Stimulated activated CD8-positive, alpha-beta memory T cell treated with anti-CD3 and anti-CD28 coated beads, Interleukin-4, amount 100 ng/mL, for 4 hours (primary cell): ENCODE measurements at places on chromosomes 6 and 20.

GRCh38 chr20:54598352-54598751 lies 123.0 kb downstream of the DOK5 start:
- no peak for DNase-seq

DNA sequence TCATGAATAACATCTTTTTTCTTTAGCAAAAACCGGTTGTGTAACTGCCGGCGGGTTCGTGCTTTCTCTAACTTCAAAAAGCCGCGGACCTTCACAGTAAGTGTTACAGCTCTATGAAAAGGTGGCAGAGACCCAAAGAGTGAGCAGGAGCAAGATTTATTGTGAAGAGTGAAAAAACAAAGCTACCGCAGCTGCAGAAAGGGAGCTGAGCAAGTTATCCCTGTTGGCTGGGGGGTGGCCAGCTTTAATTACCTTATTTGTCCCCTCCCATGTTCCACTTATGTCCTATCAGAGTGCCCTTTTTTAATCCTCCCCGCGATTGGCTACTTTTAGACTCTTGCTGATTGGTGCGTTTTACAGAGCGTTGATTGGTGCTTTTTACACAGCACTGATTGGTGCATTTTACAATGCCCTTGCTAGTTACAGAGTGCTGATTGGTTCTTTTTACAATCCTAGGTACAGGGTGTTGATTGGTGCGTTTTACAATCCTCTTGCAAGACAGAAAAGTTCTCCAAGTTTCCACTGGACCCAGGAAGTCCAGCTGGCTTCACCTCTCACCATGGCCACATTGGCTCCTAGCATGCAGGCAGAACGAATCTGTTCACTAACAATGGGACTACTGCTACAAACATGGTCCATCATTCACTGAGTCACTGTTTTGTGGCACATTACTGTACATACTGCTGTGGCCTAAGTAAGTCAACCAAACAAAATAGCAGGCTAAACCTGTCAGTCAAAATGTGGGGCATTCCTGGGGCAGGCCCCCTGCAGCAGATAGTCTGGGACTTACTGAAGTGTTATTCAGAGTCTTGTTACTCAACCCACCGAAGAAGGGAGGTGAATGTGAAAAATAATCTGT lies 52.8 kb downstream of the MYLIP start:
- no peak for DNase-seq

- no peak for DNase-seq
Observed at GRCh38 chr6:161637658-161638057, 363.8 kb upstream of the AGPAT4 start.

DNA sequence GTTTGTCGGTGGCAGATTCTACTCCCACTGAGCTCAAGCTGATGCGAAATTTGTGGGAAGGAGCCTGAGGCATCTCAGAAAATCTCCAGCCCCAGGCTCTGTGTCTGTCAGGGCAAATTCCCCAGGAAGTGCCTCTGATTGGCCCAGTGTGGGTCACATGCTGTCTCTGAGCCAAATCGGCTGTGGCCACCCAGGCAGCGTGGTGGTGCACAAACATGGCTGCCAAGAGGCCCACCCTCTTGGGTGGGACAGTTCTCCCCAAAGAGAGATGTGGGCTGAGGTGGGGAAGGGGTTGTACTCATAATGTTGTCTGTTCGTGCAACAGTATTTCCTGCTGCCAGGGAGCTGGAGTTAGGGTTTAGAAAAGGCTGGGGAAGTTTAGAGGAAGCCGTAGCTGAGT lies 130.6 kb downstream of the BMP7 start:
- DNase-seq = no peak

GRCh38 chr6:12506159-12506558 lies 210.4 kb upstream of the PHACTR1 start:
- no peak for DNase-seq

- DNase-seq = peak; percentile 77
Observed at GRCh38 chr20:45373353-45374100, 4.6 kb downstream of the TP53TG5 start.

- no peak for DNase-seq
Observed at GRCh38 chr6:132675749-132676148, 16.8 kb upstream of the TAAR1 start.

GRCh38 chr6:6622501-6622900 lies 34.0 kb downstream of the LY86 start:
- DNase-seq = no peak

DNA sequence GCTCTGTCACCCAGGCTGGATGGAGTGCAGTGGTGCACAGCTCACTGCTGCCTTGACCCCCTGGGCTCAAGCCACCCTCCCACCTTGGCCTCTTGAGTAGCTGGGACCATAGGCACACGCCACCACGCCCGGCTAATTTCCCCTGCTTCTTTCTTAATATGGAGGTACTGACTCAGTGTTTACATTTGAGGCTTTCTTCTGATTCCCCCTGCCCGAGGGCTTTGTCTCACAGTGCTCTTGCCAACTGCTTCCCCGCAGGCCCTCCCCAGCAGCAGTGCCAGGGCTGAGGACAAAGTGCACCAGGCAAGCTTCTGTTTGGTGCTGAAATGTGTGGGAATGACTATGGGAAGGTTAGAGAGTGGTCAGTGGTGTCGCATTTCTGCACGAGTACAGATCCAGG lies 34.8 kb downstream of the NR2E1 start:
- no peak for DNase-seq

- DNase-seq = no peak
Observed at GRCh38 chr20:24776755-24777271, 172.3 kb upstream of the CST7 start.

DNA sequence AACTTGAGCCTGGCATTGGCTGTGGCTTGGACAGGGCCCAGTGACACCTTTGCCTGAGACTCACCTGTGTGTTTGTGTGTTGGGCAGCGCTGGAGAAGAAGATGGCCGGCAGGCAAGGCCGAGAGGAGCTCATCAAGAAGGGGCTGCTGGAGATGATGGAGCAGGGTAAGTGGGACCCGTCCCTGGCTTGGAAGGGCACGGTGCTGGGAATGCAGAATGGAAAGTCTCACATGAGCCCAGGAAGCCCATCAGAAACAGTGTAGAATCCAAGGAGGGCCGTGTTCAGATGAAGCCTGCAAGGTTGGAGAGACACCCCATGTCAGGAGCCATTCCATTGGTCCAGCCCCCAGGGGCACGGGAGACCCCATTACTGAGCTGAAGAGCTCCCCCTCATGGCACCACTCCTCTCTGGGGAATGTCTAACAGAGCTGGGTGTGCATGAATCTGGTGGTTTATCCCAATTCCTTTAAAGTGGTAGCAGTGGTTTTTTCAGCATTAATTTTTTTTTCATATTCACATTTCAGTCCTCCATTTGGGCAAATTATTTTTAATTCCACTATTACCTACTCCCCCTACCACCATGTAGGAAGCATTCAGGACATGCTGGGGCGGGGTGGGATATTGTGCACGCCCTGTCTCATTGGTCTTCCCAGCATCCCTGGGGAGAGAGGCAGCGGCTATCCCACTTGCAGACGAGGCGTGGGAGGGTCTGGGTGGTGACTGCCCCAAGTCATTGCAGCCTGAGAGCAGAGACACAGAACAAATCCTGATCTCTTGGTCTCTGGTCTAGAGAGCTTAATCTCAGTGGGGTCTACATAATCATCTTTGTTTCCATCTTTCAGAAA lies 143.6 kb downstream of the PHACTR3 start:
- DNase-seq = no peak

DNA sequence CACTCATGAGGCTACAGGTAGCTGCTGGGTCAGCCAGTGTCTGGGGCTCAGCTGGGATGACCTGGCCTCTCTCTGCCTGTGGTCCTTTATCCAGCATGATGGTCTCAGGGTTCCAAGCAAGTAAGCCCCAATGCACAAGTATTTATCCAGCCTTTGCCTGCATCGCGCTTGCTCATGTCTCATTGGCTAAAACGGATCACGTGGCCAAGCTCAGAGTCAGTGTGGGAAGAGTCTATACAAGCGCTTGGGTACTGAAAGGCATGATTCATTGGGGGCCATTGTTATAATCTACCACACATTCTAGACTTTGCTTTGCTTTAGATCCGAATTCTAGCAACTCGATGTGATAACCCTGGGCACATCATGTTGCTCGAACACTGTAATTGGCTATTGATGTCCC lies 48.3 kb downstream of the PPP1R16B start:
- no peak for DNase-seq

GRCh38 chr6:70280400-70280853 lies 22.5 kb downstream of the COL9A1 start:
- no peak for DNase-seq

GRCh38 chr6:151112130-151112529 lies 127.6 kb upstream of the AKAP12 start:
- no peak for DNase-seq

DNA sequence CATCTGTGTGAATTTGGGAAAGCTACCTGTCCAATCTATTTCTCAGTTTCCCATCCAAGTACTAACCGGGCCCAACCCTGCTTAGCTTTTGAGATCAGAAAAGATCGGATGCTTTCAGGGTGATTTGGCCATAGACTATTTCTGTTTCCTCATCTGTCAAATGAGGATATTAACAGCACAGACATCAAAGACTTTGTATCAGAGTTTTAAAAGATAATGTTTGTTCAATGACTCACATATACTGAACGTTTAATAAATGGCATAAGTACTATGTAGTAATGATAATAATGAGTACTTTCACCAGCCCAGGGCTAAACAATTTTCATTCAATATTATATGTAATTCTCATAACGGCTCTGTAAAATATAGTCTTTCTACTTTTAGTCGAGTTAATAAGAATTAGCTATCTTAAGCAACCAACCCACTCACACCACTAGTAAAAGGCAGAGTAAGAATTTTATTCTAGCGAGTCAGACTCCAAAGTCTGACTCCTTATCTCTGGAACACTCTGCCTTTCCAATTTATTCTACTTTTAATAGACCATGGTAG lies 216.5 kb downstream of the ARHGAP18 start:
- no peak for DNase-seq

DNA sequence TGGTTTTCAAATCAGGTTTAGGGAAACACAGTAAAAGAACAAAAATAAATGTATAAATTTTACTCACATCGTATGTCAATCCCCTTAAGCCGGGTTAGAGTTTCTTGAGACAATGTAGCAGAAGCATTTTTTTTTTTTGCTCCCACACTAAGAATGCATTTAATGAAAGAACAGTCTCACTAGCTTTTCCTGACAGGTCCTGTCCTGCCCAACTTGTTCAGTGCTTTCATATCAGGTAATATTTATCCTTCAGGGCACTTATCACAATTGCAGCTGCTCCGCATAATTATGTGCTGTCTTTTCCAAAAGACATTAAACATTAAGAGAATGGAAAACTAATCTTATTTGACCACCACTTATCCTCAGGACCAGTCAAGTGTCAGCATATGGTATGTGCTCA lies 632.0 kb downstream of the HTR1B start:
- DNase-seq = no peak

DNA sequence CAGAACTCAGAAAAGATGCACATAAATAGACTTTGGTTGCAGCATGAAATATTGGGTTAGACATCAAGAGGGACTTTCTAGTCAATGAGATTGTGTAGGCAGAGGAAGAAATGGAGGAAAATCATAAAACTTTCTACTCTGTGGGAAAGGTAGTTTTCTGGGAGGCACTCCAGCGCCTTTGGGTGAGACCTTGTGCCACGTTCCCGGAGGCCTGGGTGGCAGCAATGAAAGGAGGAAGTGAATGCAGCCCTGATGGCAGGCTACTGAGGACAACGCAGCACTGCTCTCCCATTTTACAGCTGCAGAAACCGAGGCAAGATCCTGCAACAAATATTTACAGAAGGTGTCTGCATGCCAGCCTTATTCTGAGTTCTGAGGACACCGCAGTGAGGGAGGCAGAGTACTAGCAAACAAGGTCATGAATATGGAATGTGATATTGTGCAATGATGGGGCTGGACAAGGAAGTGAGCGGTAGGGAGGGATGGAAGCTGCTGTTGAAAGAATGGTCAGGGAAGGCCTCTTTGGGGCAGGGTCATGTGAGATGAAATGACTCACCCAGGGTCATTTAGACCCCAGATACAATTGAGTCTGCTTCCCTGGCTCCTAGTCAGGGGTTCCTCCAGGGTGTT lies 159.1 kb downstream of the TFAP2C start:
- no peak for DNase-seq

- DNase-seq = no peak
Observed at GRCh38 chr6:66184091-66184490, 477.1 kb upstream of the EYS start.

DNA sequence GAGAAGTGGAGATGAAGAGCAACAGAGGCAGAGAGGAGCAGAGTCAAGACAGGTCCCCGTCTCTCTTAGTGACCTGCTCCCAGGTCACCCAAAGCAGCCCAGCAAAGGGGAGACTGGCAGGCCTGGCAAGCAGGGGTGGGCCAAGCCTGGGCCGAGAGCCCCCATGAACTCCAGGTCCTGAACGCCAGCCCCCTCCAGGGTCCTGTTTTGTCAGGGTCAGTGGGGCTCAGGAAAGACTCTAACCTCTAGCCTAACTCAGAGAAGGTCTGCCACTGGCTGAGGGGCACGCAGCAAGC lies 1.2 kb downstream of the NECAB3 start:
- DNase-seq = no peak

DNA sequence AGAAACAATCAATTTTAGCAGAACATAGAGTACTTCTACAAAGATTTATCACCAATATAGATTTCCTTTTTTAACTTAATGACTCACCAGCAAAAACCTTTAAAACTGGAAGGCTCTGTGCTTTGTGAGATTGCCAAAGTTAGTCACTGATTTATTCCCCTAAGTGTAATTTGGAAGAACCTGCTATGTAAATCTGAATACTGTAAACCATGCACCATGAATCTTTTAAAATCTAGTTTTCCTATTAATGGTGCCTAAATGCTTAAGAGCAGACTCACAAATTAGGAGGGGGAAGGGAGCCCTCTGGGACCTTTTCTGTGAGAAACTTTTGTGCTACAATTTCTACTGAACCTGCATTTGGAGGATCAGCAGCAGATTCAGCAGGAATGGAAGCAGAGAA lies 57.8 kb upstream of the PNRC1 start:
- DNase-seq = no peak

GRCh38 chr20:54199721-54200176 lies 8.1 kb upstream of the PFDN4 start:
- DNase-seq = peak; percentile 42
